ENCODE measurements at places on chromosomes 3 and 15.

DNA sequence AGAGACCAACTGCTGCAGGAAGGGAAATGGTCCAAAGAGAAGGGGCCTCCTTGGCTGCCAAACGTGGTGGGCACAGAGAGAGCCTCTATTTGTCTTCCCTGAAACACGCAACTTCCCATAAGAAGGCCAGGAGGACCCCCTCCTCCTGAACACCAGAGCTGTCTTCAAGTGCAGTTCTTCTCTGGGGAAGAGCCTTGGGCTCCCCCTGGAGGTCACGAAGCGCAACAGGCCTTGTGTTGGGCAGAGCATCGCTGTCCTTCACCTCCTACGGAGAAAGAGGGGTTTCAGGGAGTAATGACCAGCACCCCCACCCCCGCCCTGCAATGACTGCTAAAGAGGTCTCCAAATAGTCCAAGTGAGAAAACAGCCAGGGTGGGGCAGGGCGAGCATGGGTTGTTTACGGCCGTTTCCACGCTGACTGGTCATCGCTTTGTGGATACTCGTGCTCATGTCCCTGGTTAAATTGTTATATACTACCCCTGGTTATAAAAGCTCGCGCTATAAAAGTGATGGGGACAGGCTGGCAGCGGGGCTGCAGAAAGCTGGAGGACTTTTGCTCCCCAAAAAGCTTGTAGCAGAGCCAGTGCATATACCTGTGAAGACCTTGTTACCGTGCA lies 397.5 kb upstream of the ATP10A start:
- peak; percentile 35 for DNase-seq

GRCh38 chr3:100261485-100261903 lies 702 bp downstream of the TBC1D23 start:
- DNase-seq, result no peak

DNA sequence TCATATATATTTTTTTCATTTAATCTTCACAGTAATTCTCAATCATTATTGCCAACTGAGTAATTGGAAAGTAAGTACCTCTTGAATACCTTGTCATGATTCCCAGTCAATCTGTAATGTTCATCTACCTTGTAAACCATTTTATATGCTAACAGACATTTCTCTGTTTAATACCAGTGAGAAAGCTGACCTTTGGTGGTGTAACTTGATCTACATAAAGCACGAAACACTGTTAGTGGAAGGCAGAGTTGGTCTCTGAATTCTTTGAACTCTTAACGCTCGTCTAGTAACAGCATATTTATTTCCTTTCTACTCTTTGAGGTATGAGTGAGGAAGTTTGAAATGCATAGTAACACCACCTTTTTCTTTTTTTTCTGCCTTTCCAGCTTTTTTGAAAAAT lies 59.5 kb downstream of the SLC25A26 start:
- DNase-seq, result no peak

GRCh38 chr15:90744759-90745402 lies 27.7 kb downstream of the BLM start:
- DNase-seq, result no peak

DNA sequence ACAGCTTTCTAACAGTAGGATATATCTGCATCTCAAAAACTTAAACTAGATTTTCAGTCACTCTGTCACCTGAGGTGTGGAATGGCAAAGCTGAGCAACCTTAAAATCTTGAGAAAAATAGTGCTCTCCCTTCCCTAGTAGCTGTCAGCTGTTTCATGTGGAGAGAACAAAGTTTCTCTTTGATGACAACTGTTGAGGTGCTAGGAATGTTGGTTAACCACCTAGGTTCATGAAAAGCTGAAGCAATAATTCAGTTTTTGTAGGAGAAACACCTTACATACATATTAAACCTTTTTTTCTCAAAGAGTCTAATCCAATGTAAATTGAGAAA lies 40.8 kb downstream of the TCF12 start:
- no peak for DNase-seq

- DNase-seq, result no peak
Measured at GRCh38 chr15:38084289-38084688, 149.8 kb downstream of the TMCO5A start.

GRCh38 chr3:178340506-178340905 lies 195.7 kb upstream of the KCNMB2 start:
- DNase-seq, result no peak

DNA sequence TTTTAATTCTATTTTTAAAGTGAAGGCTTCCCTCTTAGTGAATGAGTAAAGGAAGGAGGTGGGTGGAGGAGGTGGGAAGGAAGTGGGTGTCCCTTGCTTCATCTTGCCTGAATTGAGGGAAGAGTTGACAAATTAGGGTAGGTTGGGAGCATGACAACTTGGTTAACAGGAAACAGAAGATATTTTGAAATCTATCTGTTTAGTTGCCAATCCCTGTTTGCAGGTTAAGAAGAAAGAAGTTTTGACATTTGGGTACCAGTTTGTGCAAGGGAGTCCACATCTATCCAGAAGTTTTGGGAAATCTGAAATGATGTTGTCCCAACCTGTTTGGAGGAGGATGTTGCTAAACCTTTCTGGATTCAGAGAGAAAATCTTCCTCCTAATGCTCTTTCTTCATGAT lies 204.1 kb upstream of the SUCLG2 start:
- no peak for DNase-seq

- DNase-seq, result no peak
Measured at GRCh38 chr15:67957435-67958132, 96.5 kb upstream of the PIAS1 start.

- no peak for DNase-seq
Measured at GRCh38 chr3:124172816-124173215, 180.9 kb upstream of the ROPN1 start.

DNA sequence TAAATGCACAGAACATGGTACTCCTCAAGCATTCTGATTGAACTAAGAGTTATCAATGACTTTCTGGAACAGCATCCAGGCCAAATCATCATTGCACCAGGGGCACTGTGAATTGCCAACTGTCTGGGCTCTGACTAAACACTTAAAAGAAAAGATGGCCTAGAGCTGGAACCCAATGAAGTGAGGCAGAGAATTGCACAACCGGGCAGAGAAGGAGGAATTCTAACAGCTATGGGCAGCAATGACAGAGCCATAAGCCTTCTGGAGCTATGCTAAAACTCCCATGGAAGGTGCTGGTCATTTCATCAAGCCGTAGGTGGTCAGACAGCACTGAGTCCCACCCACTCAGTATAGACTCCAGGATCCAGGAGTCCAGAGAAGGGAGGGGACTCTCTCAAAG lies 48.1 kb upstream of the OXTR start:
- DNase-seq, result no peak

- no peak for DNase-seq
Measured at GRCh38 chr15:97929456-97930229, 30.9 kb upstream of the ARRDC4 start.

GRCh38 chr3:184691397-184692231 lies 20.2 kb downstream of the MAGEF1 start:
- DNase-seq, result no peak

DNA sequence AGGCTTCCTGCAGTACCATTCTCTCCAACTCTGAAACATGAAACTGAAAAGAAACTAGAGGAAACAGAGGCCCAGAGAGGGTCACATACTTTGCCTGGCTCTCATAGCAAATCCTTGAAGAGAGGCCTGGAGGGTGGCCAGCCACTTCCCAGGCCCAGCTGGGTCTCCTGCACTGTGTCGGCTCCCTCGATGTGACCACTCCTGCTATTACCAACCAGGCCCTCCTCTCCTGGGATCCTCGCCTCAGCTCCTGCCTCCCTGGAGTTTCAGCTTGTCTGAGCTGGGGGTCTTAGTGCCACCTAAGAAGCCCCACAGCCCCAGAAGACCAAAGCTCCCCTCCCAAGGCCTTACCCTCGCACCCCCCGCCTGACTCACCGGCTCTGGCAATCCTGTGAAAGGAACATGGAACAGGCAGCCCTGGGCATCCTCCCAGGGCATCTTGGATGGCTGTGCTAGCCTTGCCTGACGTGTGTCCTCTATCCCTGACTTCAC lies 4.6 kb downstream of the LOXL1 start:
- no peak for DNase-seq

- DNase-seq, result peak; percentile 33
Measured at GRCh38 chr15:66774001-66774814, 72.2 kb downstream of the SMAD6 start.

GRCh38 chr15:40469776-40470390 lies 901 bp upstream of the CHST14 start:
- DNase-seq, result no peak

GRCh38 chr3:49529567-49529966 lies 24.7 kb upstream of the BSN start:
- DNase-seq, result no peak

DNA sequence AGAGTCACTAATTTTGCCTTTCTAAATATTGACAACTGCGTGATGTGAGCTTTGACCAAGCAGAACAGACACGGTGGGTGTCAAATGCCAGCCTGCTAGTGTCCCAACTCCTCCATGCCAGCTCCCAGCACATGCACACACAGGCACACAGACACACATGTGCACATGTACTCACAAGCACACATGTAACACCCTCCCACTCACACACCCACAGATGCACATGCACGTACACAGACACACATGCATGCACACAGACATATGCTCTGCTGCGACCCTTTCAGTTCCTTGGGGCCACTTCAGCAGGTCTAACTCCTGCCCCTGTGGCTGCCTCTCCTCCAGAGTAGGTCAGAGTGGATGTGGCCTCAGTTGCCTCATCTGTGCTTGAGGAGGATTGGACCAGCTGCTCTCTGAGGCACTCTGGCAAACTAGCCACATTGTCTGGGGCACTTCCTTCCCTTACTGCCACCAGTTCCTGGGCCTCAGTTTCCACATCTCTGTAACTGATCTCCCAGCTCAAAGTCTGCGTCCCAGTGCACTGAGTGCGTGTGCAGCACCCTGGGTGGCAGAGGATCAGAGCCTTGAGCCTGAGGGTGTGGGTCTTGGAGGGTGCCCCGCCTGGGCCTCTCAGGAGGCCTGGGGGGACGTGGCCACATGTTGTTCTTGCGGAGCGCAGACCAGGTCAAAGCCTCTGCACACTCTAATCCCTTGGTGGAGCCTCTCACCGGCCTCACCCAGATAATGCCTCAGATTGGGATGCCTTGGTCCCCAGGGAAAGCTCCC lies 55.0 kb upstream of the PRR23E start:
- no peak for DNase-seq

DNA sequence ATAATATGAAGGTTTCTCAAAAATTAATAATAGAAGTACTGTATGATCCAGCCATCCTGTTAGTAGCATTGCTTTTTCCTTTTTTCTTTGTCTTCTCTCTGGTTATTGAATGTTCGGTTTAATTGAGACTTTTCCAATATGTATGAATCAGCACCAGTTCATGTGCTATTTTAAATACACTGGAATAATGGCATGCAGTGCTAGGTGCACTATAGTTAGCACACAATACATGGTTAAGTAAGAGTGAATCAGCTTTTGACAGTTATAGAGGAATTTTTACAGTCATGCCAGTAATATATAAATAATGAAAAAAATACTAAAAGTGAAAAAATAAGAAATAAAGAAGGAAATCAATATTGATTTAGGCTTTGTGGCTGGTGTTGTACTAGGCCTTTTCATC lies 113.8 kb upstream of the STRIT1 start:
- DNase-seq, result no peak

GRCh38 chr15:96627031-96627568 lies 296.6 kb downstream of the NR2F2 start:
- no peak for DNase-seq

DNA sequence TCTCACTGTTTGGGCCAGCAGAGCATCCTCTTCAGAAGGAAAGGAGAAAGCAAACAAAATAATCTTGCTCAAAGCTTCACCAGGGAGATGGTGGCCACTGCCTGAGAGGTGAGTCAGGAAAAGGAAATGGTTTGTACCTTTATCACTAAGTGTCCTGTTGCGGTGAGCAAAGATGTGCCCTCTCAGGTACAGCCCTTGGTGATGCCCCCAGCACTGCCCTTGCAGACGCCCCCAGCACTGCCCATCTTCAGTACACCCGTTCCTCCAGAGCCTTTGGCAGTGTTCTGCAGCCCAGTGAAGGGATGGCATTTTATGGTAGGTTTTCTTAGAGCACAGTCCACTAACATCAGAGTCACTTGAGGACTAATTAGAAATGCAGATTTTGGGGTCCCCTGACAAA lies 92.3 kb downstream of the ZNF621 start:
- DNase-seq, result no peak

- no peak for DNase-seq
Measured at GRCh38 chr15:90358124-90359033, 6.3 kb downstream of the ZNF774 start.

DNA sequence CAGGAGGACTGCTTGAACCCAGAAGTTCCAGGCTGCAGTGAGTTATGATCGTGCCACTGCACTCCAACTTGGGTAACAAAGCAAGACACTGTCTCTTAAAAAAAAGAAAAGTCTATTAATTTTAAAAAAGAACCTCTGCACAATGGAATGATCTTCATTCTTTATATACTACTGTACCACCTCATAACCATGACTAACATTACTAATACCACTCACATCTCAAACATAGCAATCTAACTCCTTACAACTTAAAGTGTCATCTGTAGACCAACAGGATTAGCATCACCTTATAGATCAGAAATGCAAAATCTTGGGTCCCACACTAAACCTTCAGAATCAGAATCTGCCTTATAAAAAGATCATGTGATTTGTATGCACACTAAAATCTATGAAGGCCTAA lies 48.8 kb upstream of the MAP4 start:
- no peak for DNase-seq

- no peak for DNase-seq
Measured at GRCh38 chr3:131194816-131195215, 168.1 kb downstream of the NEK11 start.

DNA sequence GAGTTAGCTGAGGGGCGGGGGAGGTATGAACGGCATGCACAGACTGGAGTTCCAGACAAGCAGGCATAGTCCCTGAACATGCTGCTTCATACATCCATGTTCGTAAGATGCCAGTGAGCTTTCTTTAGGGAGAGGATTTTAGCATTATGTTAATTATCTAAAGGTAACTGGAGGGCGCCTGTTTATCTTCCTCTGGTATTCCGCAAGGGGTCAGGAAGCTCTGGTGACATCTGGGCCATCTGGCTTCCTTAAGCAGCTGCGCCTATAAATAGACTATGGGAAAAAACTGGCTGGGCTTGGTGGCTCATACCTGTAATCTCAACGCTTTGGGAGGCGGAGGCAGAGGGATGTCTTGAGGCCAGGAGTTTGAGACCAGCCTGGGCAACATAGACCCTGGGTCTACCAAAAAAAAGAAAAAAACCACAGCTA lies 1.5 kb upstream of the FBXO22 start:
- no peak for DNase-seq

DNA sequence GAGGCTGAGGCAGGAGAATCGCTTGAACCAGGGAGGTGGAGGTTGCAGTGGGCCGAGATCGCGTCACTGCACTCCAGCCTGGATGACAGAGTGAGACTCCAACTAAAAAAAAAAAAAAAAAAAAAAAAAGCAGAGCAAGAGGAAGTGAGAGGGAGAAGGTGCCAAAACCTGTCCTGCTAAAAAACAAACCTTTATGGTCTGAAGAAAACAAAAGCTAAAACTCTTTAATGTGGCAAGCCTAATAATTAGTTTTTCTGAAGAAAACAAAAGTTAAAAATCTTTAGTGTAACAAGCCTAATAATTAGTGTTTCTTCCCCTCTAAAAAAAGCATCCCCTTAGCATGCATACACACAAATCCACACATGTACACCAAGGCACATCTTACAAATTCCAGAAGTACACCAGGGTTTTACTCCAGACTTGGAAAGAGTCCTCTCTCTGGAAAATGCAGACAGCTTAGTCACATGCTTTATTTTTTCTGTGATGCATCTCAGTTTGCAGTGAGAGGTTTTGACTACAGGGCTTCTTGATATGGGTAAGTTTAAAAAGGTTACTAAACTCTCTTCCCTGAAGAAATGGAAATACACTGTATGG lies 65.9 kb downstream of the HACD2 start:
- no peak for DNase-seq
